ENCODE measurements at places on chromosomes 3 and 15.

DNA sequence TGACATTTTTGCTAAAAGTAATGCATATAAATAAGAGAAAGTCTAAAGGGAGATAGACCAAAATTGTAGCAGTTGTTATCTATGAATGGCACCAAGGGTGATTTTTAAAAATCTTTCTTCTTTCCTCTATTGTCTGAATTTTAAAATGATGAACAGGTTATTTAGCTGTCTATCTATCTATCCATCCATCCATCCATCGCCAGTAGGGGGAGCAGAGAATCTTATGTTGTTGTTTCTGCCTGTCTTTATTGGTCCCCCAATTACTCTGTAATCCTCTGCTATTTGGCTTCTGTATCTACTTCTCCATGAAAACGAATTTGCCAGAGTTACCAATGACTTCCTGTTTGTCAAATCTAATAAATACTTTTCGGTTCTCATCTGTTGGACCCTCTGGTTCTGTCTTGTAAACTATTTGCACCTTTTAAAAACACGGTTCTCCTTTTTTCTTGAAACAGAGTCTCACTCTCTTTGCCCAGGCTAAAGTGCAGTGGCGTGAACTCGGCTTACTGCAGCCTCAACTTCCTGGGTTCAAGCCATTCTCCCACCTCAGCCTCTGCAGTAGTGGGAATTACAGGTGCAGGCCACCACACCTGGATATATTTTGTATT, 86.0 kb downstream of the ECT2 start:
- no peak overlapping the region for H3K27ac ChIP-seq
- H3K36me3 ChIP-seq, result no peaks in the 10 kb centered on the region
- H3K4me3 ChIP-seq, result no peak overlapping the region

DNA sequence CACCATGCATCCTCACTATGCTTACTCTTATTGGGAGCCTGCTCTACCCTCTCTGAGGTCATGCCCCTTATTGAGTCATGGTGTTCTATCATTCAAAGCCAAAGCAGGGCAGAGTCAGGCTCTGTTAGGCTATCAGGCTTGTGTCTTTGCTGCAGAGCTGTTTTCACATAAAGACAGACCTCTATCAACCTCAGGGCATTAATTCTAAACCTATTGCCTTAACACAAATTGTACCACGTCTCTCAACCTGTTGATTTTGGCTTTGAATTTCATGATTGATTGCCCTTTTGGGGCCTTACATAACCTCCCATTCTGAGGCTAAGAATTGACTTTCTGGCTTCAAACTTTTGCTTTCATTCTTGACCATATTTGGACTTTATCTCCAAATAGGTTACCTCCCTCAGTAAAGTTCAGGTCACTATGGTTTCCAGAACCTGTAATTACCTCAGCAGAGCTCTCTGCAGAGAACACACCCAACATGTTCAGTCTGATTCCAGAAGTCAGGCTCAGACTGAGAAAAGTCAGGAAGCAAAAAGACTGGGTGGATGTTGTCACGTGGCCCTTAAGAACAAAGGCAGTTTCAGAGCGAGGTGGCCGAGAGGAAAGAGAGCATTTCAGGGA, 221.4 kb upstream of the NANOGP8 start:
- no peaks in the 10 kb centered on the region for H3K27me3 ChIP-seq
- no peaks in the 10 kb centered on the region for H3K4me1 ChIP-seq
- DNase-seq, result no peak

DNA sequence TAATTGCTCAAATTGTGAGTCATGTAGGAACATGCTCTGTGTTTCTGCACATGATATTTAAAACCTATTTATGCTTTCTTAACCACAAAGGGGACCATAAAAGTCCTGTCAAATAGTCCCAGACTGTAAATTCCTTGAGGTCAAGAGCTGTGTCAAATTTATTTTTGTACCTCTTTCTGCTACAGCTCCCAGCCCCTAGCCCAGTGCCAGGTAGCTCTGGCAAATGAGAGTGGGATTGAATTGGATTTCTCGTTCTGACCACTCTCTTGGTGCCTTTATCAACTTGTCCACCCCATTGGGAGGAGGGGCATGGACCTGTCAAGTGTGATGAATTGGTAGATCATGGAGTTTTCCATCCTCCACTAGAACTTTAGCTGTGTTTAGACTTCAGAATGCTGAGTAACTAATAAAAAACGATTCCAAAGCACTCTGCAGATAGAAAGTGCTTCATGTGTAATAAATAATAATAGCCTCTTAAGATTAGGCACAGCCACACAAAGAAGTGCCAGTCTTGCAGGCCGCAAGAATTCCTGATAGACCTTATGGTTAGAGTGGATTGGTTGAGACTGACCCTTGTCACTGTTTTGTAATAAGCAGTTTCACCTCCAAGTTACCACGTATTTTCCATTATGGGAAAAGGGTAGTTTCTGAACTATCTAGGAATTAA, 120.4 kb downstream of the LPP start:
- H3K4me3 ChIP-seq, result no peak overlapping the region
- no peak overlapping the region for H3K27ac ChIP-seq

- H3K4me3 ChIP-seq, result no peak overlapping the region
- DNase-seq, result no peak
- H3K27ac ChIP-seq, result no peak overlapping the region
- no peaks in the 10 kb centered on the region for H3K27me3 ChIP-seq
- peaks cover 11% of the 10 kb centered on the region for H3K4me1 ChIP-seq
- no peaks in the 10 kb centered on the region for H3K36me3 ChIP-seq
Measured at GRCh38 chr3:108300103-108300849, 3.9 kb downstream of the HHLA2 start.

- no peak for DNase-seq
- H3K27ac ChIP-seq, result no peak overlapping the region
- H3K27me3 ChIP-seq, result no peaks in the 10 kb centered on the region
- no peak overlapping the region for H3K4me3 ChIP-seq
Measured at GRCh38 chr15:39110746-39111145, 470.1 kb upstream of the THBS1 start.

GRCh38 chr3:101148001-101148400, 154.8 kb upstream of the ABI3BP start:
- H3K4me3 ChIP-seq, result no peak overlapping the region
- H3K4me1 ChIP-seq, result peaks cover 10% of the 10 kb centered on the region
- H3K36me3 ChIP-seq, result no peaks in the 10 kb centered on the region
- no peaks in the 10 kb centered on the region for H3K27me3 ChIP-seq
- DNase-seq, result no peak
- H3K27ac ChIP-seq, result no peak overlapping the region
